ENCODE measurements at places on chromosomes 2 and 18. TPM values are rescaled to one million over a fixed set of nuclear protein-coding genes. Genes with fewer than 3 reads are reported as not detected.

The TOGARAM2 gene
- 0.16 TPM for total RNA-seq

The SMARCAL1 gene
- total RNA-seq = 15.6 TPM

The RAD51AP2 gene
- total RNA-seq = not detected

The RASGRP3 gene
- 0.81 TPM for total RNA-seq

The APCDD1 gene
- total RNA-seq = 0.07 TPM

The GDF7 gene
- total RNA-seq = 0.15 TPM

The C2orf92 gene
- 0.26 TPM for total RNA-seq

The PRKAG3 gene
- total RNA-seq = not detected

The NOTO gene
- not detected for total RNA-seq

The RAX gene
- not detected for total RNA-seq

The CFAP210 gene
- total RNA-seq = 0.77 TPM

The UGT1A5 gene
- not detected for total RNA-seq

The TWIST2 gene
- 12.1 TPM for total RNA-seq

The FBLN7 gene
- 0.57 TPM for total RNA-seq

The TACR1 gene
- total RNA-seq = 0.14 TPM

The CCL20 gene
- total RNA-seq = 3.9 TPM

The SUCLG1 gene
- total RNA-seq = 93.1 TPM

The SERPINB11 gene
- total RNA-seq = not detected

The VAPA gene
- total RNA-seq = 163 TPM

The TCF23 gene
- not detected for total RNA-seq

The NCKAP5 gene
- total RNA-seq = 0.61 TPM

The TUBB8B gene
- not detected for total RNA-seq

The RPRM gene
- total RNA-seq = 0.11 TPM

The TEKT4 gene
- total RNA-seq = not detected

The MEMO1 gene
- 74.5 TPM for total RNA-seq

The CREG2 gene
- 9.3 TPM for total RNA-seq

The LRP2 gene
- not detected for total RNA-seq

The TXNDC2 gene
- 0.17 TPM for total RNA-seq

The CPLX4 gene
- not detected for total RNA-seq

The DAW1 gene
- total RNA-seq = 2.3 TPM

The GPR39 gene
- 5.9 TPM for total RNA-seq

The ELOA2 gene
- total RNA-seq = not detected

The UGT1A10 gene
- not detected for total RNA-seq

The OR6B2 gene
- total RNA-seq = not detected

The GALNT14 gene
- total RNA-seq = 44.3 TPM

The ANKRD53 gene
- total RNA-seq = 0.28 TPM

The NOL4 gene
- total RNA-seq = not detected

The VWC2L gene
- not detected for total RNA-seq

The TDRD15 gene
- not detected for total RNA-seq

The IL18RAP gene
- total RNA-seq = not detected

The SCN1A gene
- not detected for total RNA-seq

The NTSR2 gene
- not detected for total RNA-seq

The SLC4A5 gene
- 0.34 TPM for total RNA-seq

The TUBA3E gene
- 6.3 TPM for total RNA-seq

The CHRND gene
- total RNA-seq = 0.09 TPM

The HRH4 gene
- not detected for total RNA-seq

The ASXL3 gene
- not detected for total RNA-seq
